Thoracic aorta (tissue), 2 donors: ENCODE measurements at places on chromosomes 4 and X.

DNA sequence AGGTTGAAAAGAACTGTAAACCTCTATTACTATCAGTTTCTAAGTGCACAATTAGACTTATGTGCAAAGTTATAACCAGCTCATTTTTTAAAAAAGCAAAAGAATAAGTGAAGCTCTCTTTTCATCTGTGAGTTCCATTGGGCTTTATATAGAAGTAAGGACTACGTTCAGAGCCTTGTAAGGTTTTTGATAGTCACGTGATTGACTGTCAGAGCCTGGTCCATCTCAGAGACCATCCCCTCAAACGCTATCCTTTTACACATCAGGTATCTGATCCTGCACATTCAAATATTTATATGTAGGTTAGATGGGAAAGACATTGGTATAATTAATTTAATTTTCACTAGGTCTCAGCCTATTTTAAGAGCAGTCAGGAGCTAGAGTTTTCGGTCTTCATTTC, 279.3 kb downstream of the INPP4B start:
- no peak for DNase-seq
- no peaks in the 10 kb centered on the region for H3K27me3 ChIP-seq
- H3K27ac ChIP-seq, result peak overlapping the region; percentile 77
- peak overlapping the region; percentile 9 for H3K4me3 ChIP-seq
- no peaks in the 10 kb centered on the region for H3K36me3 ChIP-seq

DNA sequence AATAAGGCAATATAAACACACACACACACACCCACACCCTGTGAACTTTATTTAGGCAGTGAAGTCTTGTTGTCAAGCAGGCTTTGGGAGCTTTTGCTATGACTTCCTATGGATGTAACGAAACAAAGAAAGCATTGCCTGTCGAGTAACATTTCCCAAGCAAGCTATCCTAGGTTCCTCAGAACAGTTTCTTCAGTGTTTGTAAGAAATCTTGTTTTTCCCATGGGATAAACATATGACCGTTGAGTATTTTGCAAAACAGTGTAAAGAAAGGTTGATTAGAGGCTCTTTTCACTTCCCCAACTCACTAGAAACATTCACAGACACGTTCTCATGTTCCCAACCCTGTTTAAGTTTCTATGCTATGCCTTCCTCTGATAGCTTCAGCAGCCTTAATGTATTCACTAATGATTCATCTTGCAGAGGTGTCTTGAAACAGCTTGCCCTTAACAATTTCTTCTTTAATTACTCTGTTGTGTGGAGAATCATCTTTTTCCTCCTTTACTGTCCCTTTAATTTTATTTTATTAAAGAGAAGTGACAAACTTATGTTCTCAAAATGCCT, 1947.1 kb upstream of the TENM3 start:
- H3K36me3 ChIP-seq, result no peaks in the 10 kb centered on the region
- H3K27ac ChIP-seq, result no peak overlapping the region
- H3K4me1 ChIP-seq, result no peaks in the 10 kb centered on the region

- H3K4me3 ChIP-seq, result no peak overlapping the region
- H3K27ac ChIP-seq, result no peak overlapping the region
- H3K27me3 ChIP-seq, result no peaks in the 10 kb centered on the region
- no peak for DNase-seq
- H3K36me3 ChIP-seq, result peaks cover 29% of the 10 kb centered on the region
- no peaks in the 10 kb centered on the region for H3K4me1 ChIP-seq
These were observed 15.6 kb downstream of the NELFA start for GRCh38 chr4:1993169-1993516.

GRCh38 chr4:188627892-188628291, 488.7 kb downstream of the TRIML1 start:
- no peaks in the 10 kb centered on the region for H3K27me3 ChIP-seq
- DNase-seq, result no peak
- no peak overlapping the region for H3K27ac ChIP-seq
- no peak overlapping the region for H3K4me3 ChIP-seq

- H3K4me1 ChIP-seq, result no peaks in the 10 kb centered on the region
- H3K4me3 ChIP-seq, result no peak overlapping the region
- no peaks in the 10 kb centered on the region for H3K27me3 ChIP-seq
- no peak for DNase-seq
- H3K36me3 ChIP-seq, result no peaks in the 10 kb centered on the region
These were observed 5.4 kb downstream of the MEPE start for GRCh38 chr4:87838205-87838604.

GRCh38 chr4:116361790-116362189, 723.6 kb downstream of the TRAM1L1 start:
- no peak overlapping the region for H3K4me3 ChIP-seq
- no peaks in the 10 kb centered on the region for H3K4me1 ChIP-seq
- DNase-seq, result no peak
- H3K27ac ChIP-seq, result no peak overlapping the region
- no peaks in the 10 kb centered on the region for H3K27me3 ChIP-seq

GRCh38 chr4:52861171-52861823, 820 bp upstream of the RASL11B start:
- DNase-seq, result no peak
- peak overlapping the region; percentile 93 for H3K4me3 ChIP-seq
- peaks cover 3% of the 10 kb centered on the region for H3K36me3 ChIP-seq

DNA sequence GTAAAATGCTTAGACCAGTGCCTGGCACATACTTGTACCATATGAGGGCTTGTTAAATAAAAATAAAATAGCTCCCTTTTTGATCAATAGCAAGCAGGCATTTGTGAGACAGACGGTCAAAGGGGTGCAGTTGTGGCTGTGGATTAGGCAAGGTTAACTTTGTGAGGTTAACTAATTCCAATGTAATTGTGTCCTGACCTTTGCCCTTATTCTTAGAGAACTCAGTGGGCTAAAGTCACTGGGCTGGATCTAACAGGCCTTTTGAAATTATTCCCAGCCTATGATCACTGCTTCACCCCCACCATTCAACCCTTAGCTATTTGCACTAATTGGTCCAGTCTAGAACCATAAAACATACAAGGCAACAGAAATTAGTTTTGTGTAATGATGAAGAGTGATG, 166.4 kb downstream of the MID1 start:
- H3K4me3 ChIP-seq, result no peak overlapping the region
- no peak overlapping the region for H3K27ac ChIP-seq
- no peaks in the 10 kb centered on the region for H3K27me3 ChIP-seq
- no peaks in the 10 kb centered on the region for H3K4me1 ChIP-seq

DNA sequence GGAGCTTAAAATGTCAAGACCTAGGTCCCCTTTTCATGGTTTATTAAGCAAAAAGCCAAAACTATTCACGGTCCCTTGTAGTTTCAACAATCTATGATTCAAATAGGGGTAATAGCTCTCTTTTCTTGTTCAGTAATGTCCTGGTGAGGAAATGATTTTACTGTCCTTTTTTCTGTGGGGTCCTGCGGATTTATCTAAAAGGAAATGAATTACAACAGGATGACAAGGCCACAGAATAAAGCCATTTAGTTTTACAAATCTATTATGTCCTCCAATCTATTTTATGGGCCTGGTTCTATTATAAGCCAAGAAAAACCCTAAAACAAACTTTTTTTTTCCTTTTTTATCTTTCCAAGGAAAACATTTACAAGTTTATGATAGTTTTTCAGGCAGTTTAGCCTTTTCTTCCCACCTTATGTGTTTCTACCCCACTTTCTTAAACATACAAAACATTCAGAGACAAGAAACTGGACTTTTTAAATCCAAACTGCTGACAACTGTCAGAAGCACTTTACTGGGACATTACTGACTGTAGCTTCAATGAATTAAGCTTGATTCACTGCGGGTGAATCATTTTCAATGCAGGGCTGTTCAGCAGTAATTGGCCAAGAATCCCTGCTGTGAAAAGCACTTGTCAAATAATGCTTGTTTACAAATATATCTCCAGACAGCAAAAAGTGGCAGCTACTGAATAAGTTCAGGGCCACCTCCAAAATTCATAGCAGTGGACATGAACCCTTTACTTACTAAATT, 4.3 kb downstream of the EPHA5 start:
- no peak overlapping the region for H3K27ac ChIP-seq
- H3K36me3 ChIP-seq, result no peaks in the 10 kb centered on the region
- peaks cover 12% of the 10 kb centered on the region for H3K27me3 ChIP-seq
- H3K4me1 ChIP-seq, result peaks cover 37% of the 10 kb centered on the region
- H3K4me3 ChIP-seq, result no peak overlapping the region
- DNase-seq, result no peak

DNA sequence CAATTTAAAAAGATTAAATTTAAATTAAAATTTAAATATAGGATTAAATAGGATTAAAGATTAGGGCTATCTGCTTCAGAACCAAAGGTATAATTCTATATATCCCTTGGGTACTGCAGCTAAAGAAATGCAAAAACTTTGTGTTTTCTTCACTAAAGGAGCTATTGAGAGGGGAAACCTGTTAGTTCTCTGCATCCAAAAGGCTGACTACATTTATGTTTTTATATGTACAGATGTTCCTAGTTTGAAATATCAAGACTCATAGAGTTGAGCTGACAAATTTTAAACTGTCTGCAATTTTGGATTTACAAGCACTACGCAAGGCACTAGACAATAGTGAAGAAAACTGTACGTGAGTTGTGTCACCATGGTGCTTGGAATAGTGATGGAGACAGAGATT, 95.2 kb downstream of the CEP44 start:
- no peak overlapping the region for H3K27ac ChIP-seq
- H3K36me3 ChIP-seq, result no peaks in the 10 kb centered on the region
- H3K4me3 ChIP-seq, result no peak overlapping the region
- no peak for DNase-seq

DNA sequence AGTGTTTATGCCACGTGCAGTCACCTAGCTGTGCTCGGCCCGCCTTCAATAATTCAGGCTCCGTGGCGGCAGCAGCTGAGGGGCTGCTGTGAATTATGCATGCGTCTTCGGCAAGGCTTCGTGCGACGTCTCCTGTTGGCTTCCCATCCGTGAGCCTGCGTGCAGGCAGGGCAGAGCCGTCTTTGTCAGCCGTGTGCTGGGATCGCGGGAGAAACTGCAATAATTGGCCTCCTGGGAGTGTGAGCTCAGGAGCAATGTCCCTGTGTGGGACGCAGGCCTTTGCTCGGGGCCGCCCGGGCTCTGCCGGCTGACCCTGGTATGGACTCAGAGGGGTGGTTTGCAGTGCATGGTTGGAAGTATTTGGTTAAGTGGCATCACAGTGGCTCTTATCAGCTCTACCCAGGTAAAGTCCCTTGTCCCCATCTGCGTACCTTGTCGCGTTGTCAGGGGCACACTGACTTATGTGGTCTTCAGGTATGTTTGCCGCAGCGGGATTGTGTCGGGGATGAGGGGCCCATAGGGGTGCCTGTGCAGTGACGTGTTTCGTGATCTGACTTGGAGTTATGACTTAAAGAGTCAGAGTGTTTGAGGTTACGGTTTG, 34.5 kb upstream of the HGFAC start:
- H3K4me1 ChIP-seq, result peaks cover 12% of the 10 kb centered on the region
- H3K27me3 ChIP-seq, result no peaks in the 10 kb centered on the region
- H3K36me3 ChIP-seq, result no peaks in the 10 kb centered on the region
- H3K27ac ChIP-seq, result no peak overlapping the region
- no peak for DNase-seq
- no peak overlapping the region for H3K4me3 ChIP-seq

DNA sequence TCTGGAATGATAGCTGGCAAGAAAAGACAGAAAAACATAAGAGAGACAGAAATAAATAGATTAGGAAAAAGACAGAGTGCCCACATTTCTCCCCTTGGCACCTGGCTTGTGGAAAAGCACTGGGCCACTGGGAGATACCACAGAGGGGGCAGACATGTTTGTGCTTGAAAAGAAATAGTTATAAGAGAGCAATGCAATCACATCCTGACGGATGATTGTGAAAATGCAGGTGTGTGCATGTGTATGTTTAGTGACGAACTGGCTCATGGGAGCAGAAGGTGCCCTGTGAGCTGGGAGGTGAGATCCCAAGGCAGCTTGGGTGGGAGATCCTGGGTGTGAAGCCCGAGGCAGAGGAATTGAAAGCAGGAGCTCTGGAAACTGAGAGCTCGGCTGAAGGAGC, 617.9 kb downstream of the BCOR start:
- H3K4me1 ChIP-seq, result no peaks in the 10 kb centered on the region
- no peaks in the 10 kb centered on the region for H3K36me3 ChIP-seq
- H3K27me3 ChIP-seq, result no peaks in the 10 kb centered on the region

- no peaks in the 10 kb centered on the region for H3K27me3 ChIP-seq
- H3K27ac ChIP-seq, result no peak overlapping the region
- peaks cover 4% of the 10 kb centered on the region for H3K4me1 ChIP-seq
- no peaks in the 10 kb centered on the region for H3K36me3 ChIP-seq
- H3K4me3 ChIP-seq, result no peak overlapping the region
- no peak for DNase-seq
These were observed 145.3 kb downstream of the MID1 start for GRCh38 chrX:10474913-10475568.

DNA sequence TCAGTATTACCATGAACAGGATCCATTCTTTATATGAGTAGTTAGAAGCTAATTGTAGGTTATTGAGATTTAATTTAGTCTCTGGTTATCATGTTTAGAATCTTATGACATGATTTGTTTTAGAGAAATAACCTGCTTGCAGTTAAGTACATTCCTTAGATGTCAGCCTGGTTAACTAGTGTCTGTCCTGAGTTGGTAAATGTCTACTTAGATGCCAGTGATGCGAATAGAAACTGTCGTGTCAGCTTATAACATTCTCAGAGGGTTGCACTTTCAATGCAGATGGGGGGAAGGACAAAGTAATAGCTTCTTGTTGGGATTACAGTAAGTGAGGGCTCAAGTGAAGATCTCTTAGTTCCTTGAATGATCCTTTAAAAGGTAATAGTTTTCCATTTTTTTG, 227.8 kb upstream of the SPRY1 start:
- H3K36me3 ChIP-seq, result no peaks in the 10 kb centered on the region
- H3K4me3 ChIP-seq, result no peak overlapping the region
- DNase-seq, result no peak
- H3K27me3 ChIP-seq, result no peaks in the 10 kb centered on the region
- no peaks in the 10 kb centered on the region for H3K4me1 ChIP-seq

- no peaks in the 10 kb centered on the region for H3K4me1 ChIP-seq
- H3K36me3 ChIP-seq, result no peaks in the 10 kb centered on the region
- H3K27me3 ChIP-seq, result no peaks in the 10 kb centered on the region
- no peak for DNase-seq
- no peak overlapping the region for H3K27ac ChIP-seq
These were observed 7.8 kb upstream of the TMEM164 start for GRCh38 chrX:109995155-109995554.

DNA sequence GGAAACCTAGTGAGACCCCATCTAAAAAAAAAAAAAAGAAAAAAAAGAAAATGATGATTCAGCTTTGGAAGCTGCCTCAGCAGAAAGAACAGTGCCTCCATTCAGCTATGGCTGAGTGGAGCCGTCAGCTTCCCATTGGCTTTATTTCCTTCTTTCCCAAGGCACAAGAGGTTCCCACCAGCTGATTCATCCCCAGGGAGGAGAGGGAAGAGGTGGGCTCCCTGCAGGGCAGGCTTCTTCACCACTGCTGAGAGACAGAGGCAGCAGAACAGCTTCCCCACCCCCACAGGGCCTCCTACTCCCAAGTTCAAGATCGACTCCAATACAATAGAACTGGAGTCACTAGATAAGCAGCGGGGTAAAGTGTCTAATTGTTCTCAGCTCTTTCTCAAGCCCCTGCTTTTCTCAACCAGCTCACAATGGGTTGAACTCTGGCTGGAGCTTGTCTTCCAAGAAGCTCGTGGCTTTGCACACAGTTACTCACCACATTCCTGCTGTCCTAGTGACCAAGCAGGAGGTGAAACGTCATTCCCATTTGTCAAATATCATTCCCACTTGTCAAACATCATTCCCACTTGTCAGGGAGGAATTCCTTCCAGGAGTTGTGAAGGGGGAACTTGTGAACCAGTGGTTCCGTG, 47.8 kb downstream of the FHDC1 start:
- H3K27ac ChIP-seq, result no peak overlapping the region
- no peaks in the 10 kb centered on the region for H3K4me1 ChIP-seq
- no peak for DNase-seq

GRCh38 chrX:31420302-31420701, 348.5 kb upstream of the FTHL17 start:
- no peak overlapping the region for H3K27ac ChIP-seq
- H3K4me3 ChIP-seq, result no peak overlapping the region
- DNase-seq, result no peak
- no peaks in the 10 kb centered on the region for H3K36me3 ChIP-seq
